ENCODE measurements at places on chromosomes 12 and 14.

DNA sequence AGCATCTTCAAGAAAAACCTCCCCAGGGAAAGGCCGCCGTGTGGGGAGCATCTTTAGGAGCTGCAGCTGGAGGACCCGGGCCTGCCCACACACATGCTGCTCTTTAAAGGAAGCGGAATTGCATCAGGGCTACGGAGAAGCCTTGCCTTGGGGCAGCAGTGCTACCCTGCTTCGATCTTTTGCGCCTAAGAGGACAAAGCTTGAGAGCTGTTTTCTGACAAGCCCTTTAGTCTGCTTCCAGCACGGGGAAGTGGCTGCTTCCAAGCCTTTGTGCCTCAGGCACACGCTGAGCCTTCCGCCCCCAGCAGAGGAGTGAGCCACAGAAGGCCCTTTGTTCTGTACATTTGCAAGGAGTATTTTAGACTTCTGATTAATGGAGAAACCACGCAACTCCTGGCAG is 31.5 kb downstream of the COA8 start:
- DNase-seq, result no peak

- DNase-seq, result no peak
Measured at GRCh38 chr12:26359576-26359975, 164.2 kb downstream of the SSPN start.

DNA sequence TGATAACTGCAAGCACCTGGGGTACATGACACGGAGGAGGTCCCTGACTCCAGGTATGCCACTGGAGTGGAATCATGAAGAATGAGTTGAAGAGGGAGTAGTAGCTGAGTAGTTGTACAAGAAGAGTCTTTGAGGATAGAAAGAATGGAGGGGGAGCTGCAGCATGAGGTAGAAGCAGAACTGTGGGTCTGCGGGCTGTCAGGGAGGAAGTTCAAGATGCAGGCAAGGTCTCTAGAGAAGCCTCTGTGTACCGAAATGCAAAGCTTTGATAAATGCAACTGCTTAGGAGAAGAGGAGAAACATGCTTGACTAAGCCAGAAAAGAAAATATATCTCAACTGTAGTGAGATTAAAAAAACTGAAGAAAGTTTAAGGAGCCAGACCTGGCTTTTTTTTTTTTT is 91.5 kb downstream of the CPNE8 start:
- no peak for DNase-seq

GRCh38 chr12:97308576-97309198 is 153.9 kb upstream of the RMST start:
- DNase-seq, result no peak

GRCh38 chr12:22728987-22729386 is 104.0 kb downstream of the ETNK1 start:
- no peak for DNase-seq

- DNase-seq, result no peak
Measured at GRCh38 chr14:60294411-60295069, 45.5 kb downstream of the PPM1A start.

Data from H1 (cell line).